ENCODE measurements at places on chromosomes 5 and 9.
A peak's percentile ranks its signal among the peaks of the same experiment; 100 is the strongest.

DNA sequence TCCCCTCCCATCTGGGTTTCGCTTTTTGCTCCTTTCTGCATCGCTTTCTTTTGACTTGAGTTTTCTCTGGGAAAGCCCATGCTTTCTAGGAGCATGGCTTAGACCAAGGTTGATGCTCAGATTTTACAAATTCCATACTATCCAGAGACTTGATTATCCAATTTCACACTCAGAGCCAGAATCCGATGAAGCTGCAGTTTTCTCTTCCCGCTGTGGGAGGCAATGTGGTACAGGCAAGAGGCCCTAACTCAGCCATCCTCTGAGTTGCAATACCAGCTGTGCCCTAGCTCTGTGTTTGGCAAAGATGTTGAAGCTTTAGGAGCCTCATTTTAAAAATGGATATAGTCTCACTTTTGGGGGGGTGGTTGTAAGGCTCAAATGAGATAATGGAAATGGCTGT lies 85.1 kb downstream of the BRINP1 start:
- DNase-seq = peak; percentile 25

GRCh38 chr5:158563760-158564390 lies 535.8 kb downstream of the EBF1 start:
- no peak for DNase-seq

DNA sequence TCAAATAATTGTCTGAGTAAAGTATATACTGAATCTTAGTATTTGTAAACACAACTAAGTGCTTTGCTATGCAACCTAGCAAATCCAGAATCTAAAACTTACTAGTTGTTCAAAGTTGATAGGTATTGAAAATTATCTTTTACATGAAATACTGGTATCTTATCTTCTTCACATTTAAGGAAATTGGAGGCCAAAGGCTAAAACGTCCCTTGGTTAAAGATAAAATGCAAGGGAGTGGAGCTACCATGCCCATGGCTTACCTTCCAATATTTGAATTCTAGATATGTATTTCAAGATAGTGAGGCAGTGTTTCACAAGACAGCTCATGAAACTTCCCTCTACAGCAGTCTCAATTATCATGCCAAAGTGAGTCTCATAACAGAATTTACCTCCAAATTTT lies 373.5 kb downstream of the KIAA0825 start:
- DNase-seq = no peak

DNA sequence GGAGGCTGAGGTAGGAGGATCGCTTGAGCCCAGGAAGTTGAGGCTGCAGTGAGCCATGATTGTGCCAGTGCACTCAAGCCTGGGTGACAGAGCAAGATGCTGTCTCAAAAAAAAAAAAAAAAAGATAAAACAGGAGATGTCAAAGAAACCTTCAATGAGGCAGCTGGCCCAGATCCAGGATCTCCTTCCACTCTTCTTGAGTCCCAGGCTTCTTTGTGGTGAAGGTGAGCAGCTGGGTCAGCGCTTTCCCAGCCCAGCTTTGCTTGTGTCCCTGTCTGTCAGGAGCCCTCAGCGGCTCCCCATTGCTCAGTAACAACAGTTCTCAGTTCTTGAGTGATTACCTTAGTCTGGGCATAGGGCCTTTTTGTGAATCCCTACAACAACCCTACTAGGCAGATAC lies 69.4 kb upstream of the PSD2 start:
- DNase-seq = no peak

DNA sequence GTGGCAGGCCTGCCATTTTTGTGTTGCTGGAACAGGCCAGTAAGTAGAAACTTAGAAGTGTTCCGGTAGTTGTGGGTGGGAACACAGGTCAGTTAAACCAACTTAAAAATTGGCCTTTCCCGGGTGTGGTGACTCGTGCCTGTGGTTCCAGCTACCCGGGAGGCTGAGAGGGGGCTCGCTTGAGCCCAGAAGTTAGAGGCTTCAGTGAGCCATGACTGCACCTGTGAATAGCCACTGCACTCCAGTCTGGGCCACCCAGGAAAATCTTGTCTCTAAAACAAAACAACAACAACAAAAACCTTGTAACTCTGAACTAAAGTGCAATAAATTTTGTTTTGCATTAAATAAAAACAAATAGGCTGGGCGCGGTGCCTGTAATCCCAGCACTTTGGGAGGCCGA lies 1.4 kb upstream of the NHP2 start:
- no peak for DNase-seq

DNA sequence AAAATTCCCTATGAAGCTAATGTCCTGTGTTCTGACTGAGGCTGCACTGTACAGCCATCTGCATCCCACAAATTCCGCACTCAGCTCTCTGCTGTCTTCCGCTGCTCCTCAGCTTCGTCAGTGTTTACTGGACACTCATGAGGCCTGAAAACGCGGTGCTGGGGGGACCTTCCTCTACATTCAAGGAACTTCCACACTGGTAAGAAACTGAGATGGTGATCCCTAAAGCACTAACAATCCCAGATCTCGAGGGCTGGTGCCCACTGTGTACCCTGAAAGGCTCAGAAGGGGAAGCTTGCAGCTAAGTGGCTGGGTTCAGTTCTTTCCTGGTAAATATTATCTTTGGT lies 117.9 kb downstream of the NRG2 start:
- no peak for DNase-seq

- DNase-seq = no peak
These were observed 243.1 kb upstream of the RFX3 start for GRCh38 chr9:3768712-3769457.

GRCh38 chr5:151134228-151134627 lies 23.4 kb downstream of the ANXA6 start:
- DNase-seq = no peak

GRCh38 chr5:5209089-5209488 lies 69.0 kb downstream of the ADAMTS16 start:
- no peak for DNase-seq

DNA sequence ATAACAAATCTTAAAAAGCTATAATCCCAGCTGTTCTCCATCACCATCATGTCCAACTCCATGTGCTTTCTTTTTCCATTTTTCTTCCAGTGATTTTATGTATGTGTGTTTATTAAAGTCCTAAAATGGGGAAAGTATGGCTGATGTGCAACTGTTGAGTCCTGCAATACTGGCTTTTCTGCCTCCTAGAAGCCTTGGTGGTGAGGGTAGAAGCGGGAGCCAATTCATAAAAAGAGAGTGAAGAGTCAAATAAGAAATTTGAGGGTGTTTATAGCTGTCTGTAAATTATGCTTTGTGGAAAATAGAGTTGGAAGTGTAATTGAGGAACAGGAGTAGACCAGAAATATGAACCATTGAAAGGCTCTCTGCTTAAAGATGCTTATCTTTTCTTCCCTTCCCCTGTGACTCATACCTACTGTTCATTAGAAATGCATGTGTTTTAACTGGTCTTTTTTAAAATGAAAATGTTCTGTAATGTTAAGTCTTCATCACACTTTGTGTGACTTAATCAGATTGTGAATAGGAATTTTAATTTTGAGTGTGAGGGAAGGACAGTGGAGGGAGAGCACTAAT lies 80.1 kb downstream of the ZCCHC7 start:
- DNase-seq = no peak

GRCh38 chr9:76374783-76375559 lies 19.3 kb downstream of the RFK start:
- DNase-seq = peak; percentile 66

GRCh38 chr5:119171686-119172085 lies 100.8 kb downstream of the DMXL1 start:
- no peak for DNase-seq

- no peak for DNase-seq
These were observed 16.2 kb downstream of the PHF2 start for GRCh38 chr9:93592643-93593021.

All from nephron progenitor cell (in vitro differentiated cells).